ENCODE measurements at places on chromosomes 2 and 18.
A peak's percentile ranks its signal among the peaks of the same experiment; 100 is the strongest.

DNA sequence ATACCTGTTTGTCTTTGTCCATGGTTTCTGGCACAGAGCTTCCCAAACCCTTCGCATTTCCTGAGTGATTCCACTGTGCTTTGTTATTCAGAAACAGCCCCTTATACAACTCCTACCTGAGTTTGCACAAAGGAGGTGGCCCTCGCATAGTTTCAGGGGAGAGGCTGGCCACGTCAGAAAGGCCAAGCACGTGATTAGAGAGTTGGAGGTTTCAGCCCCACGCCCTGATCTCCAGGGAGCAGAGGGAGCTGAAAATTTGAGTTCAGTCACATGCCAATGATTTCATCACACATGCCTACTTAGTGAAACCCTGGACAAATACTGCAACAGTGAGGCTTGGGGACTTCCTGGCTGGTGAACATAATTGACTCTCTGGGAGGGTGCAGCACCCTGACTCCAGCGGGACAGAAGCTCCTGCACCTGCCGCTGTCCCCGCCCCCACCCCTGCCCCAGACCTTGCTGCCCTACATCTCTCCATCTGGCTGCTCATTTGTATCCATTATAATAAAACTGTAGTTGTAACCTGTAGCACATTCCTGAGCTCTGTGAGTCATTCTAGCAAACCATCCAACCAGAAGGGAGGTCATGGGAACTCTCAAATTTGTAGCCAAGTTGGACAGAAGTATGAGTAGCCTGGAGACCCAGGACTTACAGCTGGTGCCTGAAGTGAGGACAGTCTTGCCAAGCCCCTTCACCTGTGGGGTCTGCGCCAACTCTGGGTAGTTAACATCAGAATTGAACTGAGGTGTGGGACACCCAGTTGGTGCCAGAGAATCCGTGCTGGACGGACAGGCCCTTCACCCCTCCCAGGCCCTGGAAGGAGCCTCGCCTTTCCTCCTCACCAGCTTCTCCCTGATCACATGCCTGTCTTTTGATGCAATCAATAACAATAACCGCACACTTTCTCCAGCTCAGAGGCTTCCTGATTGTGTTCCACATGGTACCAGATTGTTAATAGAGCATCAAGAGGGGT is 224.3 kb downstream of the ANAPC1 start:
- DNase-seq, result no peak

GRCh38 chr2:236608188-236608525 is 38.5 kb downstream of the ACKR3 start:
- no peak for DNase-seq

DNA sequence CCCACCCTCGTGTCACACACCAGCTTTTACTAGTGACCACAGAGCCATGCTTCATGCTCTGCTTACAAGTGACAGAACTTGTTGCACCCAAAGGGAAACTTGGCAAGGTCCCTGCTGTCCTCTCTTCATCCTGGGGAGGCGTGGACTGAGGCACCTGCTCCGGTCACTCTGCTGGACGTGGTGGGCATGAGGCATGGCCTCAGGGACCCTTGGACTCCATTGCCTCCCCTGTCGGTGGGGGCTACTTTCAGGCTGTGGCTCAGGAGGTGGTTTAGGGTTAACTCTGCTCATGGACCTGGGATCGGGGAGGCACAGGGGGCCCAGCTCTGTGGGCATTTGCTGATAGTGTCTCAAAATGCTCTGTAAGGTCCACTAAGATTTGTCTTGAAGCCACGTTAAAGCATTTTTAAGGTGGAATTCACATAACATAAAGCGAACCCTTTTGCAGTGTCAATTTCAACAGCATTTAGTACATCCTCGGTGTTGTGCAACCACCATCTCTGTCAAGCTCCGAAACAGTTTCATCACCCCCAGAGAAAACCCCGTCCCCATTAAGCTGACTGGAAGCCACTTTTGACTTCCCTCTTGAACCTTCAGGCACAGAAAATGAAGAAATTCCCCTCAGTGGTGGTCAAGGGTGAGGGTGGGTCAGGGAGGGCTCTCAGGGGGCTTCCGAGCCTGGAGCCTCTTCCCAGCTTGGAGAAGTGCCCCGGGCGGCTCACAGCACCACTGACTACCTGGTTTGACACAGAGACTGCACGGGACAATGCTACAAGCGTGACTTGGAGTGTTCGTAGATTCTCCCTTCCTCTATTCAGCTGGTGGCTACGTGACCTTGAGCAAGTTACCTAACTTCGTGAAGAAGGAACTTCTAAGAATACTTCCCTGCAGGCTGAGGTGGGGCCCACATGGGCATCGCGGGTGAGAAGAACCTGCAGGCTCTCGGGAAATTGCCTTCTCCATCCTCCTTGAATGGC is 100.0 kb upstream of the HDAC4 start:
- DNase-seq, result no peak

GRCh38 chr2:233273120-233273519 is 21.6 kb downstream of the ATG16L1 start:
- no peak for DNase-seq

GRCh38 chr18:13730481-13730880 is 4.0 kb downstream of the RNMT start:
- no peak for DNase-seq

DNA sequence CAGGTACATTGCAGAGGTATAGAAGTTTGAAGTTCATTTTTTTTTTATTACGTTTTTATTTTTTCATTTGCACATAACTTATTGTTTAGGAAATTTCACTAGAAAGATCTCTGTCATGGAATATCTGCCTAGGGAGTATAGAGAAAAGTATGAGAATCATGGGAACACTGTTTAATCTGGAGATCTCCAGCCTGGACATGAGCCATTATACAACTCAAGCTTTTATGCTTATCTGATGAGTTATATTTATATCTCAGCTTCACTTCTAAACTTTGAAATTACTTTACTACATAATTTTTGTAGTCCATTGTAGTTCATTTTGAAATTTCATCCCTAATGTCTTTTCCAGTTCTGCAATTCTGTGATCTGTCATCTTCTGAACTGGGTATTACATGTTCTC is 515.6 kb downstream of the ERBB4 start:
- DNase-seq, result no peak

DNA sequence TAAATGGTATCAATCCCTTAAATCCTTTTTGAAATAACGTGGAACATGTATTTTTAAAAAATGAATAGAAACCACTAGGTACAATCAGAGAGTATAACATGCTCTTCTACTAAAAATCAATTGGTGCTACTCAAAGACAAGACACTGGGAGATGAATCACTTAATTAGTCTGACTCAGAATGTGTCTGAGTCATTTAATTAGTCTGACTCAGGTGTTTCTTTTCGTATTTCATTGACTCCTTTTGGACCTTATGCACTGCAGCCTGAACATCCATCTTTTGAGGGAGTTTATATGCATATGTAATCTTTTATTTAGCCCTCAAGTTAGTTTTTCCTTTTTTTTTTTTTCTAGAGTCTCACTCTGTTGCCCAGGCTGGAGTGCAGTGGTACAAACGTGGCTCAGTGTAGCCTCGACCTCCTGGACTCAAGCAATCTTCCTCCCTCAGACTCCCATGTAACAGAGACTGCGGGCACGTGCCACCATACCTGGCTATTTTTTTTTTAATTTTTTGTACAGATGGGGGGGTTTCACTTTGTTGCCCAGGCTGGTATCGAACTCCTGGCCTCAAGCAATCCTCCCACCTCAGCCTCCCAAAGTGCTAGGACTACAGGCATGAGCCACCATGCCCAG is 26.5 kb downstream of the PPP4R3B start:
- DNase-seq, result no peak

DNA sequence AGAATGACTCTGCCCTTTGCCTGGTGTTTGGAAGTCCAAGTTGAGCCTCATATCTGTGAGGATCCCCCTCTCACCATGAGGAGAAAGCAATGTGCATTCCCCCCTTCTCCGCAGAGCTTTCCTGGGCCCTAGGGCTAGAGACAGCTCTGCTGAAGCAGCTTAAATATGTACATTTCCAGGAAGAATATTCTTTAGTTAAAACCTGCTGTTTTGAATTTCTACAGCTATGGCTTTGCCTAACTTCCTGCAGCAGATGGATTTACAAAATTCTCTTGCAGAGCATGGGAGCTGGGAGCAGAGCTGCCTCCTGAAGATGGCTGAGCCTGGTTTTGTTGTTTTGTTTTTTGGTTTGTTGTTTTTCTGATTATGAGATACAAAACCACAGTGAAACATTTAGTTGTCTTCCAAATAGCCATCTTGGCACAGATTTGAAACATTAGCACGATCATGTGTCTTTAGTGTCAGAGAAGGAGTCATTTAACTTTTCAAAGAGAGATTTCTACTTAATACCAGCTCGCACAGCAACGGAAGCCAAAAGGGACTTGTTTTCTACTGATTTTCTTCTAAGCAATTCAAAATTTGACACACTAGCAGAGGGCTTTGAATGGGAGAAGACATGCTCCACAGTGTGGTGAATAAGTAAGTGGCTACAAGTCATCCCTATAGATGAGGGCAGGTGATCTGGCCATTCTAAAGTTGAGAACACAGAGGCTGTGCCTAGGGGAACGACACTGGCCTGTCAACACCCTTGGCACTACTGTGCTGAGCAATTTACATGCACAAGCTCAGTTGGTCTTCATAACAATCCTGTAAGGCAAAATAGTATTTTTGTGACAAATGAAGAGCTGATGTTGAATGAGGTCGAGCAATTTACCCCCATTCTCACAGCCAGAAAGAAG is 222.6 kb downstream of the MREG start:
- no peak for DNase-seq

- peak; percentile 33 for DNase-seq
Observed at GRCh38 chr2:17093712-17094111, 424.5 kb downstream of the RAD51AP2 start.

DNA sequence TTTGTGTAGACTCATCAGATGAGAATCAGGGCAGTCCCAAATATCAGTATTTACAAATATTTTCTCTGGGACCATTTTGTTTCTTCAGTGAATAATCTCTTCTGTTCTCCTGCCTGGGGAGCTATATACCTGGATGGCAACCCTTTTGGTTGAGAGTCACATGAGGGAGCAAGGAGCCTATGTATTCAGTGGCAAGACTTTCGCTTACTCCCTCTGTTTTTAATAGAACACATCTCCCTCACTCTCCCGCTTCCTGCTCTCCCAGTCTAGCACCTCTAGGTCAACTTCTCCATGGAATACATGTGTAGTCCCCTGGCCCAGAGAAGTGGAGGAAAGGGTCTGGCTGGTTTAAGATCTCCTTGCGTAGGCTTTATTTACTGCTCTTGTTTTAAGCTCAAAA is 600.3 kb downstream of the CCDC85A start:
- DNase-seq, result no peak

DNA sequence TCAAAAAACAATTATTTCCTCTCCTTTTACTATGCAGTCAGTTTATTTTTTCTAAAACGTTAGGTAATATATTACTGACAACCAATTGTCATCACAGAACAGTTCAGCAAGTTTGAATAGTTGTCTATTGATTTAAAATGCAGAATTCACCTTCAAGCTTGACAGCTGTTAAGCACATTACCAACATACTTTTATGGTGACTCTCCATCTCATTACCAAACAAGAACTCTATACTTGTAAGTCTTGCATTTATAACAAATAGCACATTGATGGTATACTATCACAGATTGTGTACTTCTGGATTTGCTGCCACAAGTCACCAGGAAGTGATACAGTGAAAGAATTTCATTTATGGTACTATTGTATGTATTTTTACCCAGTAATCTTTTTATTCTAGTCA is 99.4 kb upstream of the PPP1CB start:
- DNase-seq, result no peak

- peak; percentile 75 for DNase-seq
Observed at GRCh38 chr2:33366473-33366872, 110.0 kb upstream of the RASGRP3 start.

- DNase-seq, result no peak
Observed at GRCh38 chr2:96143848-96144480, 1.3 kb downstream of the DUSP2 start.

- no peak for DNase-seq
Observed at GRCh38 chr2:29011418-29012060, 30.4 kb downstream of the TOGARAM2 start.

- DNase-seq, result no peak
Observed at GRCh38 chr18:77346208-77346810, 96.7 kb downstream of the GALR1 start.

GRCh38 chr2:105597011-105597805 is 147.5 kb upstream of the NCK2 start:
- no peak for DNase-seq

GRCh38 chr2:127627740-127628571 is 18.0 kb upstream of the GPR17 start:
- DNase-seq, result no peak
